ENCODE measurements at places on chromosomes 3 and 15.

DNA sequence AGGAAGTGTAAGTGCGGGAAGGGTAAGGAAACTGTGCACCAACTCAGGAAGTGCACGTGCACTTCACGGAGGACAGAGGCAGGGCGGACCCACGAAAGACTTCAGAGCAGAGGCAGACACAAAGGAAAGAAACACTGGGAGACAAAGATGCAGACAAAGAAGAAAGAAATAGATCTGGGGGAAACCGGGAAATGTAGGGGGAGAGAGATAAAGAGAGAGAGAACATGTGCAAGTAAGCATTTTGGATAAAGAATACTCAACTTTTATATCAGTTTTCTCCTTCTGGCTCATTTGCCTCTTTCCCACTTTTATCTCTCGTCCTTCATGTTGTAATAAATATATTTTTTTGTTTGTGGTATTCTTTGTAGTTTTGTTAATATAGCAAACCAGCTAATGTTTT, 204.2 kb downstream of the WDR72 start:
- DNase-seq = no peak

DNA sequence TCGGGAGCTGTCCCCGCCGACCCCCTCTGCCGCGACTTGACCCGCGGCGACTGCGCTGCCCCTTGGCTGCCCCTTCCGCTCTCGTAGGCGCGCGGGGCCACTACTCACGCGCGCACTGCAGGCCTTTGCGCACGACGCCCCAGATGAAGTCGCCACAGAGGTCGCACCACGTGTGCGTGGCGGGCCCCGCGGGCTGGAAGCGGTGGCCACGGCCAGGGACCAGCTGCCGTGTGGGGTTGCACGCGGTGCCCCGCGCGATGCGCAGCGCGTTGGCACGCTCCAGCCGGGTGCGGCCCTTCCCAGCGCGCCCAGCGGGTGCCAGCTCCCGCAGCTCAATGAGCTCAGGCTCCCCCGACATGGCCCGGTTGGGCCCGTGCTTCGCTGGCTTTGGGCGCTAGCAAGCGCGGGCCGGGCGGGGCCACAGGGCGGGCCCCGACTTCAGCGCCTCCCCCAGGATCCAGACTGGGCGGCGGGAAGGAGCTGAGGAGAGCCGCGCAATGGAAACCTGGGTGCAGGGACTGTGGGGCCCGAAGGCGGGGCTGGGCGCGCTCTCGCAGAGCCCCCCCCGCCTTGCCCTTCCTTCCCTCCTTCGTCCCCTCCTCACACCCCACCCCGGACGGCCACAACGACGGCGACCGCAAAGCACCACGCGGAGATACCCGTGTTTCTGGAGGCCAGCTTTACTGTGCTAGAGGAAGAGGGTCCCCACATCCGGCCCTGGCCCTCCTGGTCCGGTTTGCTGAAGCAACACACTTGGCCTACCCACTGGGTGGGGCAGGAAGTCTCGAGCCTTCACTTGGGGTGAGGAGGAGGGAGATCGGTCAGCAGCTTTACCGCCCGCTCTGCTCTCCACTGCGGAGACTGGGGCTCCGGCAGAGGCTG, at the start of gene RASSF1:
Gene RASSF1, minus strand, starts transcription at position 389 of the 882 bp plus-strand sequence. Its CDS starts 31 bp downstream, at position 358.
- no peak for DNase-seq

GRCh38 chr3:53030619-53031449, 15.0 kb downstream of the SFMBT1 start:
- DNase-seq = no peak

DNA sequence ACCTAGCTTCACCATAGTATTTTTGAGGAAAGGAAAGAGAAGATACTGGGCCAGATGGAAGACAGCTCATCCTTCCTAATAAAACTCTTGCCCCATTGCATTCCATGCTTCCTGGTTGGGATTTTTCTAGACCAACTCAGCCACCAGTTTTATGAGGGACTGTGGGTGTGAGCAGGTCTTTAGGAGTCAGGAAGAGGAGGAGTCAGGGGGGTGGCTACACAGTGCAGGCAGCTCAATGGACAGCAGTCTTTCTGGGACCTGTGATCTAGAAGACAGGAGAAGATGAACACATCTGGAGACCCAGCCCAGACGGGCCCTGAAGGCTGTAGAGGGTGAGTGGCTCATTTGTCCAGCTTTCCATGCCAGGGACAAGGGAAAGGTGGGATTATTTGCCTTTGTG, at the start of gene NOX5:
Gene NOX5, plus strand, starts transcription at position 242 of the 400 bp plus-strand sequence. Its CDS starts 41 bp downstream, at position 283.
- no peak for DNase-seq

DNA sequence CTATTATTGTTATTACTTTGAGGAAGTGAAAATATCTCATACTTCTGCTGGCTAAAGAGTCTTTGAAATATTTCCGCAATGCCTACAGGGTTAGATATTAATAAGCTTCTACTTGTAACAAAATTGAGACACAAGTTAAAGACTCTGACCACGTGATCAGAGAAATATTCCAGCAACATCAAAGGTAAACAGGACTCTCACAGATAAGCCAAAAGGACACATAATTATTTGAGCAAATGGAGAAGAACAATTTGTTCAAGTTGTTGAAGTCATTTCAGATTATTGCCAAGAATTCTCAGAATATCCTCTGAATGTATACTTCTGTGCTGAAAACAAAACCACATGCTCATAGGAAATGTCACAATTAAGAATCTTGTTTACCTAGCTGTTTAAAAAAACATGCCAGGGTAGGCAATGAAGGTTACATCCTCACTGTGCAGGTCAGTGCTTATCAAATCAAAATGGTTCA, 225.8 kb upstream of the ALCAM start:
- no peak for DNase-seq

- no peak for DNase-seq
Measured at GRCh38 chr3:104392327-104392726, 974.4 kb upstream of the ALCAM start.
